ENCODE measurements at places on chromosomes 7 and 10. TPM values are rescaled to one million over a fixed set of nuclear protein-coding genes. Genes with fewer than 3 reads are reported as not detected.

The ANKRD7 gene
- total RNA-seq, result 0.89 TPM

The SDHAF3 gene
- total RNA-seq, result 13.1 TPM

The BICC1 gene
- 12.1 TPM for total RNA-seq

The ATOH7 gene
- total RNA-seq, result not detected

The WNT2 gene
- total RNA-seq, result 1.3 TPM

The TMEM130 gene
- 0.15 TPM for total RNA-seq

The SLC37A3 gene
- total RNA-seq, result 23.2 TPM

The TAS2R3 gene
- not detected for total RNA-seq

The EGFR gene
- total RNA-seq, result 42.0 TPM

The CLCN1 gene
- under 0.01 TPM for total RNA-seq

The ACHE gene
- total RNA-seq, result not detected

The CYP3A5 gene
- total RNA-seq, result 0.15 TPM

The NPTX2 gene
- total RNA-seq, result 0.45 TPM

The MYH16 gene
- under 0.01 TPM for total RNA-seq

The TMEM213 gene
- total RNA-seq, result not detected

The RTKN2 gene
- total RNA-seq, result 0.89 TPM

The ADRB1 gene
- 0.17 TPM for total RNA-seq

The SLC35B4 gene
- total RNA-seq, result 10.9 TPM
